Foreskin keratinocyte (primary cell): ENCODE measurements at places on chromosomes 5 and 9. TPM values are rescaled to one million over a fixed set of nuclear protein-coding genes. Genes with fewer than 3 reads are reported as not detected.

Gene GPSM1
- polyA plus RNA-seq, result 3.4 and 5.3 TPM in 2 replicates

Gene PCDHB8
- polyA plus RNA-seq, result not detected in 2 replicates

Gene POC5
- polyA plus RNA-seq, result 5.4 and 7.3 TPM in 2 replicates

Gene GPR21
- polyA plus RNA-seq, result not detected in 2 replicates

Gene GPR151
- not detected in 2 replicates for polyA plus RNA-seq

Gene TTLL11
- polyA plus RNA-seq, result 6.1 and 6.9 TPM in 2 replicates

Gene SLC25A2
- polyA plus RNA-seq, result not detected in 2 replicates

Gene PCDHAC2
- polyA plus RNA-seq, result 0.44 and 0.58 TPM in 2 replicates

Gene HCN1
- polyA plus RNA-seq, result not detected in 2 replicates

Gene SLC6A3
- not detected in 2 replicates for polyA plus RNA-seq

Gene MPDZ
- polyA plus RNA-seq, result 3.7 and 4.1 TPM in 2 replicates

Gene CERCAM
- polyA plus RNA-seq, result 41.6 and 54.5 TPM in 2 replicates

Gene NTNG2
- 0.06 and 0.16 TPM in 2 replicates for polyA plus RNA-seq

GRCh38 chr5:139388198-139388821, 1.4 kb downstream of the MZB1 start:
- no peak for DNase-seq

DNA sequence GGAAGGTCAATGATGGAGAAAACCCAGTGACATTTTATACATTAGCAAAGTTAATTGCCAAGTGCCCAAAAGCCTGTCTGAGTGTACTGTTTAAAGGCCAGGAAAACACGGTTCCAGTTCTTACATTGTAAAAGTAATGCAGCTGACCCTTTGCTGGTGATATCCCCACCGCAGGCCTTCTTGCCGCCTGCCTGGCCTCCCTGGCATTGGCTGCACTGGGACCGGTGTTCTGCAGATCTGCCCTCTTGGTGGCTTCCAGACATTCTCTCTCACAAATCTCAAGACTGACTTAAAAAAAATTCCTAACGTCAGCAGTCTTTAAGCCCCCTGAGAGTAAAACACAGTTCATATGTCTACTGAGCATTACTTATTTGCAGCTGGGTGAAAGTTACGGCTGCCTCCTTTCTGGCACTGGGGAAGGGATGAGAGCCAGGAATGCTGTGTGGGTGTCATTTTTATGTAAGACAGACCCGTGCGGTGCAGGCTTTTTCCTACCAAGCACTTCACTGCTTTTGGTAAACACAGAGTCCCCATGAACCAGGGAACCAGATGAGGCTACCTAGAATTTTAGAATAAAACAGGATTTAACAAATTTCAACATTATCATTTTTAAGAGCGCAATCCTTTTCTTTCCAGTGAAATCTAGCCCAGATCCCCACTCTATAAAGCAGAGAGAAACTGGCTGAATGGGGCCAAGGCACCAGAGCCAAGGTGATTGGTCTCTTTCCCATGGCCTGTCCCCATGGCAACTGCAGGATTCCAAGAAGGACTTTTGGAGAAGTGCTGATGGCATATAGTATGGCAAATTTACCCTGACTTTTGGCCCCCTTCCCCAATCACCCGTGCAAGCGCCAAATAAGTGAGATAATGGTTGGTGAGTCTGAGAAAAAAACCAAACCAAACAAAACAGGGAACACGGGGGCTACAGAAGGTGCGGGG, 80.8 kb downstream of the LMNB1 start:
- no peak for DNase-seq

GRCh38 chr5:21688655-21689054, 1164.5 kb downstream of the CDH12 start:
- peak; percentile 59 for DNase-seq

- no peak for DNase-seq
Observed at GRCh38 chr5:10339058-10339811, 14.3 kb upstream of the MARCHF6 start.

- no peak for DNase-seq
Observed at GRCh38 chr5:153749960-153750359, 259.5 kb downstream of the GRIA1 start.

- no peak for DNase-seq
Observed at GRCh38 chr5:54860321-54860720, 125.1 kb downstream of the ESM1 start.

DNA sequence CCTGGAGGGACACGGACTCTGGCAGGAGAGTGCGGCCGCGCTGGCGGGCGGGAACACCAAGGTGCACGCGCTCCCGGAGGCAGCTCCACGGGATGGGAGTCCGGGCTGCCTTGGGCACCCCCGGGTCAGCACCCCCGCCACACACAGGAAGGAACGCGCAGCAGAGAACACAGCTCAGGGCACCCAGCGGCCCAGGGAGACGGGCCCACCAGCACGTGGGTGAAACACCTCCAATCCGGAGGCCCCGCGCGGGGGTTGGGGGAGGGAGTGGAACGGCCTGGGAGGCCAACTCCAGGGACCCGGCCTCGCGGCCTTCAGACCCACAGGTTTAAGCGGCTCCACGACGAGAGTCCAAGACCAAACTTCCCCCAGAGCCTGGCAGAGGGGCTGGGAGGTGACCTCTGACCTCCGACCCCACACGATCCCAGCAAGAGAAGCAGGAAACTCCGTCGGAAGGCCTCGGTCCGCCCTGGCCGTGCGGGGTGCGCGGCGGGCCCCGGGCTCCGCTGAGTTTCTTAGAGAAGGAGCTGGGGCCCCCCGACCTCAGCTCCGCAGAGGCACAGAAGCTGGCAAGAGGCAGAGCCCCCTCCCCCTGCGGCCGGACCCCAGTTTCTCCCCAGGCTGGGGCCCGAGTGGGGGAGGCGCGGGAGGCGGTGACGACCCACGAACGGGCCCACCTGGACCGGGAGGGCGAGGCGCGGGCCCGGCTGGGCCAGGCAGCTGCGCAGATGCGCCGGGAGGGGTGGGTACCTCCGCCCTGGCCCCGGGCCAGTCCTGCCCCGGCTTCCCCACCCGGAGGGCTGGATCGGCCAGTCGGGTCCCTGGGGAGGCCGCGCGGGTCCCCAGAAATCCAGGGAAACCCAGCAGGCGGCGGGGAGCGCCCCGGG, 851 bp downstream of the NACC2 start:
- no peak for DNase-seq

GRCh38 chr5:26872337-26872736, 166.0 kb downstream of the CDH9 start:
- DNase-seq, result peak; percentile 80

- DNase-seq, result peak; percentile 26
Observed at GRCh38 chr9:2390028-2390427, 231.6 kb upstream of the VLDLR start.

DNA sequence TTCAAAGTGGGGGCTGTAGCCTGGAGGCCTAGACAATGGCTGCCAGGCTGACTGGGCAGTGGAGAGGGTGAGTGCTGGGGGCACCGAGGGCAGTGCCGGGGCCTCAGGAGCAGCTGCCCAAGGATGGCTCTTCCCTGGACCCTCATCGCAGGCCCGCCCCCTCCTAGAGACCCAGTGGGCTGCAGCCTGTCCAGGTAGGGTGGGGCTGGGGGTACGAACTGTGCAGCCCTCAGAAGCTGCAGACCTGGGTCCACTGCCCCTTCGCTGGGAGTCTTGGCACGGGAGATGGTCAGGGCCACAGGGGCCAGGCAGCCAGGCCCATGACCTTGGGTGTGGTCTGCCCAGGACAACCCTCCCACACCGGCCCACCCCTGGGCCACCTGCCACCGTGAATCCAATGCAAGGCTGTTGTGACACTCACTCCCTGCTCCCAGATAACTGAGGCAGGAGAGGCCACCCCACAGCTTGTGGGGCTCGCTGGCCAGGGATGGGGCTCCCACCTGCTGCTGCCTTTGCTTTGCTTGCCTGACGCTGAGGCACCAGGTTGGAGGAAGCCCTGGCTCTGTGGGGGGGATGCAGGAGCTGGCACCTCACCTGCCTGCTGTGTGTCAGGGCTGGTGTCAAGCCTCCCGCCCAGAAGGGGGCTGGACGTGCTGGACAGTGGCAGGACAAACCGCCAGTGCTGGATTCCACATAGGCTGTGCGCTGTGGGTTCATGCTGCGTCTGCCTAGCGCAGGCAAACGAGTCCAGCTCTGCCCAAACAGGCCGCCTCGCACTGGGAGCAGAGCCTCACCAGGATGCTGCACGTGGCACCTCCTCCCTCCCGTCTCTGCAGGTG, 23.1 kb upstream of the SLC9A3 start:
- peak; percentile 27 for DNase-seq

GRCh38 chr5:95530416-95530815, 24.4 kb downstream of the SKIC3 start:
- DNase-seq, result peak; percentile 79

GRCh38 chr9:33645706-33646105, 121.7 kb downstream of the ANKRD18B start:
- DNase-seq, result no peak

- no peak for DNase-seq
Observed at GRCh38 chr9:101618698-101619097, 23.9 kb upstream of the PPP3R2 start.

GRCh38 chr9:134378901-134379338, 52.7 kb downstream of the RXRA start:
- DNase-seq, result no peak

GRCh38 chr9:6590334-6590733, 55.2 kb downstream of the GLDC start:
- no peak for DNase-seq

GRCh38 chr5:81763294-81763928, 12.5 kb upstream of the SSBP2 start:
- DNase-seq, result no peak

DNA sequence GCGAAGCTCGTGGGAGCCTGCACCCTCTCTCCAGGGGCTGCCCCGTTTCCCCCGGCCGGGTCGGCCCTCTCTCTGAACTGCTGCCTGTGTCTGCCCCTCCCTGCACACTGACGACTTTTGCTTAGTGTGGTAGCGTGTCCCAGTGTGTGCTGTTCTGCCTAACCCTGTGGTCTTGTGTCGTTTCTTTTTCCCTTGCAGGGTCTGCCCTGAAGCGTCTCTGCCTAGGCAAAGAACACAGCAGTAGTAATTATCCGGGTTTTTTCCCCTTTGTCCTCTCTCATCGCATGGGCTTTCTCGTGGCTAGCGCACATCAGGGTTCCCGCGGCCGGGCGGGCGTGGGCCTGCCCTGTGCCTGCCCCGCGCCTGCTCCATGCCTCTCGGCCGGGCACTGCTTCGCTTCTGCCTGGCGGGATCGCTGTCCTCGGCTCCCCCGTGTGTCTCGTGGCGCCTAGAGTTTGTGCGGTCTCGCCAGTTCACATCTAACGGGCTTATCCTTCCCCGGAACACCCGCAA, 122.7 kb downstream of the WNK2 start:
- DNase-seq, result no peak

DNA sequence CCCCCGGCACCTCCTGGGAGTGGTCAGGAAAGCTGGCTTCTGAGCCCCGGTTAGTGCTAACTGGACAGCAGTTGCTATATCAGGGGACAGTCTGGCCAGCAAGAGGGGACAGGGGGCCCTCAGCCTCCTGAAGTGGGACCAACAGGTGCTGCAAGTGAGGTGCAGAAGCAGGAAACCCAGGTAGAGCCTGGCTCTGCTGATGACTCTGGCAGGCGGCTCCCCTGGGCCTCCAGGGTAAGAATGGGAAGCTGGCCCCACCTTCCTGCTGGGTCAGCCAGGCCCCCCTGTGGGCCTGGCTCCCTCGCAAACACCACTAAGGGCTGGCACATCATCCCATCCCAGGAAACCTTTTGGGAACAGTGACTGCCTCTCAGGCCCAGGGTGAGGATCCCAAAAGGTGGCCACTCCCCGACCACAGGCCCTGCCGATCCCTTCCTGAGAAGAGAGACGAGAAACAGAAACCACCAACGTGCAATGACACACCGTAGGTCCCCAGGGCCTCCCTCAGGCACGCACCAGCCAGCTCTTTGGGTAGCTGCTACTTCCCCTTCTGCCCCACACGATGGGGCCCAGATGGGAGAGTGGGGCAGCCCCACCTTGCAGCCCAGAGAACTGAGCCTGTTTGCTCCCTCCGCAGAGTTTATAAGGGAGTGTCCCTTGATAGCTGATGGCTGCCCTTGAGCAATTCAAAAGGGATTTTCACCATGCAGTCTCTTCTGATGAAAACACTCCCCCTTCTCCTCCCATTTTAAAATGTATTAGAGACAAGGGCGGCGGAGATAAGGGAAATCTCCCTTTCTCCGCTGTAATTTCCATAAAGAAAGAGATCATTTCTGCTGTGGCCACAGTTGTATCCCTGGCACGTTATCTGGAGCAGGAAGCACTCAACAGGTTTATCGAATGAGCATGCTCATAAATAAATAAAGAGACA, 76.8 kb downstream of the STK10 start:
- DNase-seq, result peak; percentile 69

DNA sequence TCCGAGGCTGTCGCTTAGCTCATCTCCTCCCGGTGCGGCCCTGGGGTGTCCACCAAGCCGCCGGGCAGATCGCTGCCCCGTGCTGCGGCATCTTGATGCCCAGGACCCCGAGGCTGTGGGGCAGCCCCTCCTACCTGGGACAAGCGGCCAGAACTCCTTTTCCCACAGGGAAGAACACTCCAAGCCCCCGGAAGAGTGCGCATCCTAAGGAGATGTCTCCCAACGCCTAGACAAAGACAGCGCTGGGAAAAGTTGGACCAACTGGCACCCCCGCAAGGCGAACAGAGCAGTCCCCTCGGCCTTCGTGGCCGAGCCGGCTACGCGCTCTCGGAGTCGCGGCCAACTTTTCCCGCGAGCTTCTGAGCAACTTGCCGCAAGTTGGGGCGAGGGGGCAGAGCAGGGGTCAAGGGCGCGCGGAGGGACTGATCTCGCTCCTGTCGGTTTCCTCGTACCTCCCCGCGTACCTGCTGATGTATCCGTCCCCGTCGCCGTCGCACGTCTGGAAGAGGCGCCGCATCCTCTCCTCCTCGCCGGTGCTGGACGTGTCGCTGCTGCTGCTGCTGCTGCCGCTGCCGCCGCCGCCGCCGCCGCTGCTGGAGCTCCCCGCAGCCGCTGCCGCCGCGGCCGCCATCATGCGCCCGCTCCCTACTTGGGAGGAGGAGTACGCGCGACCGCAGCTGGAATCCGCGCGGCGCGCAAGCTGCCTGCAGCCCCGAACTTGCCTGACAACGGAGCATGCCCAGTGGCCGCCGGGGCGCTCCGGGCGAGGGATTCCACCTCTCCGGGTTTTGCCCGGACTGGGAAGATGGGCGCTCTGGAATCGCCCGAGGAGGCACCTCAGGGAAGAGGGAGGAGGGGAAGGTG, at the start of gene MCC:
Gene MCC, minus strand, starts transcription at position 673 of the 864 bp plus-strand sequence.
- peak; percentile 87 for DNase-seq

- DNase-seq, result peak; percentile 46
Observed at GRCh38 chr5:38719916-38720315, 125.9 kb upstream of the OSMR start.

- DNase-seq, result no peak
Observed at GRCh38 chr5:109413458-109413857, 3.7 kb upstream of the PJA2 start.

GRCh38 chr5:126139086-126139485, 284.1 kb upstream of the GRAMD2B start:
- no peak for DNase-seq

- no peak for DNase-seq
Observed at GRCh38 chr9:137138722-137139467, at the start of gene GRIN1. GRIN1 (plus strand) TSS chr9:137139154; CDS start chr9:137139487, 333 bp downstream.

GRCh38 chr9:111839387-111839786, 44.6 kb upstream of the SHOC1 start:
- DNase-seq, result no peak

DNA sequence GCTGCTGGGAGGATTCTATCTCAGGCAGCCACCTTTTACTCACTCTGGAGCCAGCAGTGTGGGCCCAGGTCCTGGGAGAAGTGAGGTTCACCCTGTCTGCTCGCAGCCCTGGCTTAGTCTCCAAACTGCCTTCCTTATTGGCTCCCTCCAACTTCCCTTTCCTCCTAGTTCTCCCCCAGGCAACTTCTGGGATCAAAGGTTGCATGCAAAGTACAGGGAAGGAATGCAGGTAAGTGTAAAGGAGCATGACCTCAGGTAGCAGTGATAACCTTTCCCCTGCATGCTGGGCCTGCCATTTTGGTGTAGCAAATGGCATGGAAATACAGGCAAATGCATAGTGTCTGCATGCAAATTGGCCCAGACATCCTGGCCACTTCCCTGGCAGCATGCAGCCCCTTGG, 53.8 kb upstream of the ARAP3 start:
- DNase-seq, result no peak
